ENCODE measurements at places on chromosomes 1 and 21. TPM values are rescaled to one million over a fixed set of nuclear protein-coding genes. Genes with fewer than 3 reads are reported as not detected.

GRCh38 chr1:192709544-192709943, 73.6 kb downstream of the RGS13 start:
- DNase-seq: no peak

ARHGEF10L gene
- 36.0 TPM for total RNA-seq

- no peak for DNase-seq
These were observed 187.0 kb upstream of the USP24 start for GRCh38 chr1:55402142-55402541.

DNA sequence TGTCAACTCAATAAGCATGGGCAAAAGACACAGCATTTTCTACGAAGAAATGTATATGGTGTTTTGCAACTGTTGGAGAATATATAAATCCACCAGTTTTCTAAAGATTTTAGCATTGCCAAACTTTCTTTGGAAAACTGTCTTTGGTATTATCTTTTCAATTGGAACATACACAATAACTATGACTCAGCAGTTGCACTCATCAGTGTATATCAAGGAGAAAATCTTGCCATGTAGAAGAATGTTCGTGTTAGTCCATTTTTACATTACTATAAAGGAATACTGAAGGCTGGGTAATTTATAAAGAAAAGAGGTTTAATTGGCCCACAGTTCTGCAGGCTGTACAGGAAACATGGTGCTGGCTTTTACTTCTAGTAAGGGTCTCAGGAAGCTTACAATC, 41.1 kb downstream of the PRKAA2 start:
- DNase-seq: no peak

DNA sequence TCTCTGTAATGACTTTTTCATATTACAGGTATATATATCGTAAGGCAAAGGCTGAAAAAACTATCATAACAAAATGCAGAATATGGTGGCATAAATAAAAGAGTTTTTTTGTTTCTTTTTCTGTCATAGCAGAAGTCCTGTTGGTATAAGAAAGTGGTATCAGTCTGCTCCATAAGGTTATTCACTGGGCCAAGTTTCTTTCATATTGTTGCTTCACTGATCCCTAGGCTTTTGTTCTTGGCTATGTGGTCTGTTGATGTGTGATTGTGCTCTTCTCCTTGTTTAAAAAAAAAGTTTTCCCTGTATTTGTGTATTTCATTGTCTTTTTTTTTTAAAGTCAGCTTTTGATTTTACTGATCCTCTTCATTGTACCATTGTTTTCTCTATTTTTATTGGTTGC, 26.0 kb downstream of the PTBP2 start:
- no peak for DNase-seq

FCAMR gene
- not detected for total RNA-seq

ZFP69 gene
- total RNA-seq: 1.8 TPM

MPL gene
- not detected for total RNA-seq

- DNase-seq: no peak
These were observed 12.1 kb upstream of the FAM131C start for GRCh38 chr1:16085522-16085921.

- DNase-seq: peak; percentile 70
These were observed 9.1 kb upstream of the MTFR1L start for GRCh38 chr1:25810341-25811299.

All from adrenal gland (tissue), 19 donors.